WERI-Rb-1 (cell line): ENCODE measurements at places on chromosomes 5 and 9.

GRCh38 chr9:107727086-107727780 lies 237.7 kb upstream of the KLF4 start:
- DNase-seq, result no peak

GRCh38 chr9:121185178-121185745 lies 16.4 kb downstream of the RAB14 start:
- DNase-seq, result no peak

DNA sequence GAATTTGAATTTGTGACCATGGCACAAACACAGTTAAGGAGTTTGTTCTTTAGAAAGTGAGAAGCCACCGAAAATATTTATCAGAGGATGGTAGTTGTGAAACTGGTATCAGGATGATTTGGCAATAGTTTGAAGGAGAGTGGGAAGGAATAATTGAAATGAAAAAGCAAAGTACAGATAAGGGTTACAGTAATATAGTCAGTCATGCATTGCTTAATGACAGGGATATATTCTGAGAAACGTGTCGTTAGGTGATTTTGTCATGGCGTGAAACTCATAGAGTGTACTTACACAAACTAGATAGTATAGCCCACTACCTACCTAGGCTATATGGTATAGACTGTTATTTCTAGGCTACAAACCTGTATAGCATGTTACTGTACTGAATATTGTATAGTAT lies 84.2 kb downstream of the GPBP1 start:
- DNase-seq, result no peak

- no peak for DNase-seq
Observed at GRCh38 chr5:16159636-16160035, 20.0 kb downstream of the MARCHF11 start.

DNA sequence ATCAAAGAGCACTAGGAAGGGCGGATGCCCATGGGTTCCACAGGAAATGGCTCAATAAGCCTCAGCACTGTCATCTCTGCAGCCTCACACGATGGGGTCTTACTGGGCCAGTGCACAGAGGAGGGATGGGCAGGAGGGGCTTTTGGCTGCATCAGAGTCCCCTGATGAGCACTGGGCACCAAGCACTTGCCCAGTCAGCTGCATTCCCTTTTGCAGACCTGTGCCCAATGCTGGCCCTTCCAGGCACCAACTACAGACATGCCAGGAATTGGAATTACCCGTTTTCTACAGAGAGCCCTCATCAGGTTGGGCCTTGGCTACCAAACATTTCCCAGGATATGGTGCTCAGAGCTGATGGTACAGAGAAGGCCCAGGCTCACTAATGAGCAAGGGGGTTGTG lies 182.5 kb downstream of the HSPA4 start:
- DNase-seq, result no peak

GRCh38 chr5:131324303-131324702 lies 60.5 kb downstream of the CDC42SE2 start:
- DNase-seq, result no peak

- DNase-seq, result no peak
Observed at GRCh38 chr5:178765753-178766300, 35.4 kb upstream of the ZNF354A start.

DNA sequence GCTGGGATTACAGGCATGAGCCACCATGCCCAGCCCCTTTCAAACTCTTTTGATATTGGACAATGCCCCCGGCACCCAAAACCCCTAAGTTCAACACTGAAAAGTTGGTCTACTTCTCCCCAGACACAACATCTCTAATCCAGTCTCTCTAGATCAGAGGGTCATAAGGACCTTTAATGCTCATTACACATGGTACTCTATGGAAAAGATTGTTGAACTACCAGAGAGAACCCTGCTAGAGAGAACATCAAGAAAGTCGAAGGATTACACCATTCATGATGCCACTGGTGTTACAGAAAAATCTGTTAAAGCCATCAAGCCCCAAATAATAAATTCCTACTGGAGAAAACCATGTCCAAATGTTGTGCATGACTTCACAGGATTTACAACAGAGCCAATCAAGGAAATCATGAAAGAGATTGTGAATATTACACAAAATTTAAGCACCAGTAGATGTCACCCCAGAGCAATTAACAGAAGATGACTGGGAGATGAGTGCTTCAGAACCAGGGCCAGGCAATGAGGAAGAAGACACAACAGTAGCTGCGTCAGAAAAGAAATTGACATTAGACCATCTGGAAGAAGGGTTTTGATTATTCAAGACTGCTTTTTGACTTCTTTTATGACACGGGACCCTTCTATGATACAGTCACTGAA lies 28.3 kb upstream of the NIPAL4 start:
- DNase-seq, result no peak

DNA sequence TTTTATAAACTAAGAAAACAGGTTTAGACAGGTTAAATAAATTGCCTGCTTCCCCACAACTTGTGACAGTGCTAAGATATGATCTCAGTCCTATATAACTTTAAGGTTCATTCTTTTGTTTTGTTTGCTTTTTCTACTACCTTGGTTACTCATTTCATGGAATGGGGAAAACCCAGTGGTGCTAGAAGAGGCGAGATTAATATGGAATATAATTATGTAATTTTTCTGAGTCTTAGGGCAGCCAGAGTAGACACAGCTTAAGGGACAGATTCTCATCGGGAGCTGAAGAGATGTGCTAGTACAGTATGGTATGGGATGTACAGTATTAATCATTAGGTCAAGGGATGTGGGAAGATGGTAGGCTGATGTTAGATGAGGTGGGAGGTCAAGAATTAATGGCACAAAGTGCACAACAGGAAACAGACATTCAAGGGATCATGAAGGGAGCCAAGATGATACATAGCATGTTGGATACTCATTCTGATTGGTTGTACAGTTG lies 6.2 kb downstream of the TRIM32 start:
- DNase-seq, result no peak

DNA sequence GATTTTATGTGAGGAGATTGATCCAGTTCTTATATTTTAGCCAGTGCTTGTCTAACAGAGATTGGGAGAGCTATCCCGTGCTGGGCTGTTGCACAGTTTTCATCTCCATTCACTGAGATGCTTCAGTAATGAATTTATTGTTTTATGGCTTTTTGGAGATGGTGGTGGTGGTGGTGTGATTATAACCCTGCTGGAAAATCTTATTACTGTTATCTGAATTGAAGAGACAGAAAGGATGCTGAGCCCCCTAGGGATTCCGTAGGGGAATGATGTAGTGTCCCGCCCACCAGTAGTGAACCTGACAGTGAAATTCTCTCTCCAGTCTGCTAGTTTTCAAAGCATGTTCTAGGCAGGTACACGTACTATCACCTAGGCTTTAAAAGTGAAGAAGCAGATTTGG lies 1.9 kb downstream of the RAI14 start:
- DNase-seq, result no peak

DNA sequence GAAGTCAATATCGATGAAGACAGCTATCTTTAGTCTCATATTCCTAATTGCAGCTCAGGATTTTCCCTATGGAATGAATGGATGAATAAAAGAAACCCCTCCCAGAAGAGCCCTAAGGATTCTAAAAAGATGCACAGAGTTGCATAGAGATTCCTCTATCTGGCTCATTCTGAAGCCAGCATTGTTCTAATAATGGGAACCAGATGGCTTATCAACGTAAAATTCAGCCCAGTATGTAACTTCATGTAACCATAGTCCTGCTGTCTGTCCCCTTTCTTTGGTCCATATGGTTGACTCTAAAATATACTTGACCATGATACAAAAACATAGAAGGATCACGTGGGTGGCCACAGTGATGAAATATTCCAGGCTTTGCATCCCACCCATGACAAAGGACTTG lies 508.6 kb downstream of the RASEF start:
- DNase-seq, result no peak

DNA sequence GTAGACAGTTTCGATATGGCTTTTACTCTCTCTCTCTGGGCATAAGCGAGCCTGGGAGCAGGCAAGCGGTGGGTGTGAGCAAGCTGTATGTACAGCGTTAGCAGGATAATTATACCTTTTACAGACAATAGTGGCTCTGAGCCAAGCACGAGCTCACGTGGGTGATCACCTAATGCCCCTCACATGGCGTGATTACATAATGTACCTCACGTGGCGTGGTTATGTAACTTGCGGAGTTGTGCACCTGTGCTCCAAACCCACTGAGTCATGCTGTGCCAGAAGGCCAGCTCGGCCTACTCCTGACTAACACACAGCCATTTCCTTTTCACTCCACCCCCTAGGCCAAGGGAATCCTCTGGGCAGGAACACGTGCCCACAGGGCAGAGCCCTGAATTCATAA lies 797.2 kb downstream of the EFNA5 start:
- no peak for DNase-seq

GRCh38 chr5:125196481-125197111 lies 450.2 kb upstream of the ZNF608 start:
- peak; percentile 54 for DNase-seq

GRCh38 chr9:115625954-115626353 lies 508.0 kb upstream of the TNC start:
- DNase-seq, result no peak

DNA sequence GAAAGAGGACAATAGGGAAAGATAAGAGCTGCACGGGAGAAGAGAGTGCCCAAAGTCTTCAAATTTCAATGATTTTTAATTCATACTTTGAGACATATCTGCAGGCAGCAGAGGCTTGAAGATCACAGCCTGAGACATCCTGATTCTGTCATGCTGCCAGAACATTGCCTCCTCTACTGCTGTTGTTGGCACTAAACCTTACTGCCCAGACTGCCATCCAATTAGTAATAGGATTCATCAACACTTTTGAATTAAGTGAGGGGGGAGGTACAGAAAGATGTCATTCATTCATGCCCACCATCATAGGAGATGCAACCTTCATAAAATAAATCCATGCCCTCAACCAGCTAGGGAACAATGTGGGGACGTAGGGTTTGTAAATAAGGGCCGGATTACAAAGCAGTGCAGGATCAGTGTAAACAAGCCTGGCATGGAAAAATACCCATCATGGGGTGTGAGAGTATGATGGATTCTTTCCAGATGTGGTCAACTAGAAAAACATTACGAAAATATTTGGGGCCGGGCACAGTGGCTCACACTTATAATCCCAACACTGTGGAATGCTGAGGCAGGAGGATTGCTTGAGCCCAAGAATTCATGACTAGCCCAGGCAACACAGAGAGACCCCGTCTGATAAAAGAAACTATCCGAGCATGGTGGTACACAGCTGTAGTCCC lies 122.1 kb upstream of the DAPK1 start:
- no peak for DNase-seq

GRCh38 chr5:132525299-132525724 lies 18.0 kb downstream of the IL5 start:
- DNase-seq, result no peak

GRCh38 chr9:86577420-86578333 lies 223.5 kb upstream of the TUT7 start:
- DNase-seq, result no peak

DNA sequence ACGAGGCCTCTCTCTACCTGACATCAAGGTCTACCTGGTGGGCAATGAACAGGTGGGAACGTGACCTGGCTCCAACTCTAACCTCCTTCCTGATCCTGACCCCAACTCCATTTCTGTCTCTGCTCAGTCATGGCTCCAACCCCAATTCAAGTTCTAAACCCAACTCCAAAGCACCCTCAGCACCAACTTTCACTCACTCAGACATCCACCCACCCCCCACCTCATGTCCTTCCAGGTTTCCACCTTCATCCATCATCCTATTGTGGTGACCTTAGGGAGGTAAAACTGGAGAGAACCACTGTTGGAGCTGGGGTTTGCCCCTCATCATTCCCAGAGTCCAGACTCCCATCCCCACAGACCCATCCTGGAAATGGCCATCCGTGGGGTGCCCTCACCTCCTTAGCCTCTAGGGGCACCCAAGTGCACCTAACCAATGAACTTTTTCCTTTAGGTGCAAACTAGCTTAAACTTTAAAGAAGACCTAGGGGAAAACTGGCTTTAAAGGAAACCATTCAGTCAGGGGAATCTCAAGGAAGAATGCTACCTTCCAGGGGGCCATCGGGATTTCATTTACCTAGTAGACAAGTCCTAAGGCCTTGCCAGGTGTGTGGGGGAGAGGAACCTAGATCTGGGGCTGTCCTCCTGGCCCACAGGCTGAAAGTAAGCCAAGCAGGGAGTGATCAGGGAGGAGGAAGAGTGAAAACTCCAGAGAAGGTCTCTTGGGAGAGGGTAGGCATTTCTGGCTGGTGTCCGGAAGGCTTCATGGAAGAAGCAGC lies 11.3 kb downstream of the RGS14 start:
- DNase-seq, result no peak

DNA sequence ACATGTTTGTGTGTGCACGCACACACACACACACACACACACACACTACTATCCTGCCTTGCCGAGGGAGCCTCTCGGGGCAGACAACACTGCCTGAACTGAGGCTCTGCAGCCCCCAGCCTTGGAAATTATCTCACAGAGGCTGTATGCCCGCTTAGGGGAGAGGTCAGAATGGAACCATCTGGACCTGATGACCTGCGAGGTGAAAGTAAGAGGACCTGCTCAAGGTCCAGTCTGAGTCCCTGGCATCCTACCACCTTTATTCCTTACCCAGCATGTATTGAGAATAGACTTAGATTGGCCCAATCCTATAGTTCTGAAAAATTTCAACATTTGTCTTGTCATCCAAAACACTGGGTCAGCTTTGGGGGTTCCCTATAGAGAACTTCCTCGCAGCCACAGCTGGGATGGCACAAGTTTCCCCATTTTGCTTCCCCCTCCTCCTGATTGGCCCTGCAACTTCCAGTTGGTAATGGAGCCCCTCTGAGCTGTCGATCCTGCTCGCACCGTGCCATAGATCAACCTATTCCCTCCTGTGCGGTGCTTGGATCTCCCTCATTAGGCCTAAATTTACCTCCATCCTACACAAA lies 10.2 kb downstream of the MVB12B start:
- no peak for DNase-seq

GRCh38 chr5:6721442-6721841 lies 8.2 kb downstream of the TENT4A start:
- DNase-seq, result no peak

- DNase-seq, result no peak
Observed at GRCh38 chr5:167701051-167701450, 590.4 kb upstream of the WWC1 start.

DNA sequence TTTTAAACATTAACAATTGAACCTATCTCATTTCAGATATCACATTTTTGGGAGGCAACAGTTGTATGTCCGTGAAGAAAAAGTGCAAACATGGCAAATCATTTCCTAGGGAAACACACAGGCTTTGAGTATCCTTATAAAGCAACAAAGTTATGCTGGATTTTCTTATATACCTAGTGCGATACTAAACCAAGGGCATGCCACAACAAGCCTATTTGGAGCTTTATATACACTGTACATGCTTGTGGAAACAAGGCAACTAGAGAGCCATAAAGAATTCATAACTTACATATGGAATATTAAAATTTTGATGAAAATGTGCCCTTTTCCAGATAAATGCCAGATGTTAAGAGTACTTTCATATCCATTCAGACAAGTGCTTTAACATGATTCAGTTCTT lies 191.4 kb downstream of the DCP2 start:
- DNase-seq, result no peak

- no peak for DNase-seq
Observed at GRCh38 chr5:67793966-67794365, 421.6 kb upstream of the PIK3R1 start.

- DNase-seq, result no peak
Observed at GRCh38 chr9:16052757-16053530, 500.1 kb downstream of the CCDC171 start.
